ENCODE measurements at places on chromosomes 12 and 14. TPM values are rescaled to one million over a fixed set of nuclear protein-coding genes. Genes with fewer than 3 reads are reported as not detected.

The SPRYD3 gene
- total RNA-seq, result 24.7 TPM

The LGR5 gene
- under 0.01 TPM for total RNA-seq

The CLEC1B gene
- not detected for total RNA-seq

The FAM186B gene
- total RNA-seq, result under 0.01 TPM

The LRP1 gene
- total RNA-seq, result 29.8 TPM

The REP15 gene
- total RNA-seq, result 0.89 TPM

The SIX1 gene
- 48.8 TPM for total RNA-seq

The GPR137C gene
- 0.59 TPM for total RNA-seq

The CMKLR1 gene
- under 0.01 TPM for total RNA-seq

The MANSC4 gene
- not detected for total RNA-seq

The FAM161B gene
- 2.4 TPM for total RNA-seq

The CISTR gene
- total RNA-seq, result not detected

The DHH gene
- not detected for total RNA-seq

Measured in bronchus fibroblast of lung (primary cell).